ENCODE measurements at places on chromosomes 2 and 18.
A peak's percentile ranks its signal among the peaks of the same experiment; 100 is the strongest.

- DNase-seq, result no peak
These were observed 108.5 kb upstream of the COL3A1 start for GRCh38 chr2:188865681-188866080.

DNA sequence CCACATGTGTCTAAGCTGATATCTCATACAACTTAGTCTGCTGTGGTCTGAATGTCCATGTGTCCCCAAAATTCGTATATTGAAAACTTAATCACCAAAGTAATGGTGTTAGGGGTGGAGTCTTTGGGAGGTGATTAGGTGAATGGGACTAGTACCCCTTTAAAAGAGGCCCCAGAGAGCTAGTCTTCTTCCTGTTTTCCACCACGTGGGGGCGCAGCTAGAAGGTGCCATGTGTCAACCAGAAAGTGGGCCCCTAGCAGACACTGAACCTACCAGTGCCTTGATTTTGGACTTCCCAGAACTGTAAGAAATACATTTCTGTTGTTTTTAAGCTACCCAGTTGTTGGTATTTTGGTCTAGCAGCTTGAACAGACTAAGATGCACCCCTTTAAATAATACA, 86.6 kb downstream of the ASB1 start:
- DNase-seq, result no peak

- no peak for DNase-seq
These were observed 496.9 kb upstream of the TNP1 start for GRCh38 chr2:217356781-217357180.

GRCh38 chr2:96547203-96547641, 10.7 kb downstream of the ARID5A start:
- DNase-seq, result peak; percentile 51

DNA sequence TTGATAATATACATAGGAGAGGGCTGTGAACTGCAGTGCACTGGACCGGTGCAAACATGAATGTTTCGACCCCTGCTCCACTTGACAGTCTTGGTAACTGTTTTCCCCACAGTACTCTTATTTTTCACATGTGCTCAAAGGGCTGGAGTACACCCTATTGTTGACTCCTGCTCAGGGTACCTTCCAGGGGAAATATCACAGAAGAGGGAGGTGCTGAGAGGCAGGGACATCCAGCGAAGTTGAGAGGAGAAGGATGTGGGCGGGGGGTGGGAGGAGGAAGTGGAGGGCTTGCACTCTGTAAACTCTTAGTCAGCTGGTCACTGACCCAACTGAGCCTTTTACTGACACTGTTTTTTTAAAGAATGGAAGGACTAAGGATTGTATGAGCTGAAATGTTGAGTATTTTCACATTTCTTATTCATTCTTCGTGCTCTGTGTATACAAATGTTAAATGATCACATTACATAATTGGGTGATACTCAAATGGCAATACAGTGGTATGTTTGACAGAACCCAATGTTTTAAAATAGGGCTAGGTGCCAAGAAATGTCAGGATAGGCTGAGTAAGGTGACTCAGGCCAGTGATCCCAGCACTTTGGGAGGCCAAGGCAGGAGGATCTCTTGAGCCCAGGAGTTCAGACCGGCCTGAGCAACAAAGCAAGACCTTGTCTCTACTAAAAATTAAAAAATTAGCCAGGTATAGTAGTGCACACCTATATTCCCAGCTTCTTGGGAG, 10.0 kb downstream of the INPP4A start:
- no peak for DNase-seq

- DNase-seq, result no peak
These were observed 44.1 kb downstream of the GATA6 start for GRCh38 chr18:22213333-22213973.

DNA sequence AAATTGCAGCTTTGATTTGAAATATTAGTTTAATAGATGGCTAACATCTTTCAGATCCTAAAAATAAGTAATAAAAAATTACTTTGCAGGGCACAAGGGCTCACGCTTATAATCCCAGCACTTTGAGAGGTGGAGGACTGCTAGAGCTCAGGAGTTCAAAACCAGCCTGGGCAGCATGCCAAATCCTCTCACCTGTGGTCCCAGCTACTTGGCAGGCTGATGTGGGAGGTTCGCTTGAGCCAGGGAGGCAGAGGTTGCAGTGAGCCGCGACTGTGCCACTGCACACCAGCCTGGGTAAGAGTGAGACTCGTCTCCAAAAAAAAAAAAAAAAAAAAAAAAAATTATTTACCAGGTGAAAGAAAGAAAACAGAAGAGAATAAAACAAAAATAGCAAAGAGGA, 449.8 kb downstream of the NRXN1 start:
- no peak for DNase-seq

DNA sequence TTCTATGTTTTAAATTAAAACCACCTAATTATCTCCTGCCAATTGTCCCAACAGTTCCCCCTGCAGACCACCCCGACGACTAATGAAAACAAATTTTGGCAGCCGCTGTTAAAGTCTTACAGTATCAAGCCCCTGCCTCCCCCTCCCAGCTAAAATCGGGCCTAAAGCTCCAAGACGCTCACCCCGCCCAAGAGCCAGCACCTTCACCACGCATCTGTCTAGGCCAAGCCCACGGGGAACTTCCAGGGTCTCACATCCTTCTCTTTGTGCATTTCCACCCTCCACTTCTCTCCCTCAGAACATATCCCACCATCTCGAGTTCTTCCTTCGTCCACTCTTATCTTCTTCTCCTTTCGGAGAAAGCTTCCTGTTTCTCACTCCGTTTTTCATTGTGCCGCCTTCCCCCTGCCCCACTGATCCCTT, 445 bp downstream of the PRPF40A start:
- DNase-seq, result no peak

GRCh38 chr2:10316336-10316735, 13.6 kb downstream of the HPCAL1 start:
- DNase-seq, result no peak

DNA sequence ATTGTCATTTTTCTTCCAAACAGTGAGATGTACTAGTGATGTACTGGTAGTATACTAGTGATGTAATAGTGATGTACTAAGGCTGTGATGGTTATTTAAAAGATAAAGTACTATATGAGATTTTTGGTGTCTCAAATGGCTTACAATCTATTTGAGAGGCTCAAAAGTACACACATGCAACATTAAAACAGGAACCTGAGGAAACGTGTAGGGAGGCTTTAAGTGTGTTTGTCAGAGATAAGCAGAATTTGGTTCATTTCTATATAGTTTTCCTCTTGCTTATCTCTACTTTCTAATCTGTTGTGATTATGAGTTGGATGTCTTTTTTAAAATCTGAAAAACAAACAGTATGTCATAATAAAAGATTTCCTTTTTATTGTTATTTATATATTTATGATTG, 100.9 kb upstream of the SERTAD2 start:
- DNase-seq, result no peak

DNA sequence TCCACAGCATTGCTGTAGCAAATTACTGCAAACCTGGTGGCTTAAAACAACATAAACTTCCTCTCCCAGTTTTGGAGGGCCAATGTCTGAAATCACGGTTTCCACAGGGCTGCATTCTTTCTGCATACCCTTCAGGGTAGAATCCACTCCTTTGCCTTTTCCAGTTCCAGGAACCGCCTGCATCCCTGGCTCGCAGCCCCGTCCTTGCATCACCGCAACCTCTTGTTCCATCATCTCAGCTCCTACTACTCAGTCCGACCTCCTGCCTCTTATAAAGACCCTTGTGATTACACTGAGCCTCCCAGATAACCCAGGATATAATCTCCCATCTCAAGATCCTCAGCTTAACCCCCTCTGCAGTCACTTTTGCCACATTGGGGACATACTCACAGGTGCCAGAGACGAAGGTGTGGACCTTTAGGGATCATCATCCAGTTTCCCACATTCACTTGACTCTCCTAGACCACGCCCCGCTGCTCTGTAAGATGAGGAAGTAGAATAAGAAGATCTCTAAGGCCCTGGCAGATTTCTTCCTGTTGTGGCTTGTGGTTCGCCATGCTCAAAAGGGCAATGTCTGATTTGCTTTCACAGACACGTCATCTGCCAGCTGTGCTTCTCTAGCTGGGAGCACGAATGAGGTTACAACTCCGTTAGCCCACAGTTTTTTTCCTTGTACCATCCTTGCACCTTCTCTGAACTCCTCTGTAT, 103.6 kb upstream of the AGAP1 start:
- DNase-seq, result no peak

GRCh38 chr2:233101816-233102215, 41.7 kb downstream of the INPP5D start:
- DNase-seq, result no peak

DNA sequence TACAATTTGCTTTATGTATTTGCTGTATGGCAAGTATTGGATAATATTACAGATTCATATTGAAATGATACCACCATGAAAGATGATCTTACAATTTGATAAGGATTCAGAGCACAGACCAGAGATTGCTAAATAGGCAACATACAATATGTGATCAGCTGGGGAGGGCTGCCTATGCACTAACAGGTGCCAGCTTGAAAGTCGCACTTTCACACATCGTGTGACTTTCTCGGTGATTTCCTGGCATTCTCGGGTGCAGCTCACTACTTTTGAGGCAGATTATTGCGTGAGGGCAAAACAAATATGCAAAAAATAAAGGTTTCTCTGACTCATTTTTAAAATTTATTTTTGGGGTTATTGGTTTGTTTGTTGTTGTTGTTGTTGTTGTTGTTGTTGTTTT, 36.0 kb downstream of the RBMS1 start:
- no peak for DNase-seq

- DNase-seq, result no peak
These were observed 256.8 kb downstream of the RNF152 start for GRCh38 chr18:61635901-61636528.

- no peak for DNase-seq
These were observed 38.7 kb upstream of the UXS1 start for GRCh38 chr2:106232638-106233349.

GRCh38 chr2:205680067-205680466, 2.2 kb upstream of the NRP2 start:
- no peak for DNase-seq

GRCh38 chr2:189751080-189751658, 11.4 kb downstream of the OSGEPL1 start:
- no peak for DNase-seq

DNA sequence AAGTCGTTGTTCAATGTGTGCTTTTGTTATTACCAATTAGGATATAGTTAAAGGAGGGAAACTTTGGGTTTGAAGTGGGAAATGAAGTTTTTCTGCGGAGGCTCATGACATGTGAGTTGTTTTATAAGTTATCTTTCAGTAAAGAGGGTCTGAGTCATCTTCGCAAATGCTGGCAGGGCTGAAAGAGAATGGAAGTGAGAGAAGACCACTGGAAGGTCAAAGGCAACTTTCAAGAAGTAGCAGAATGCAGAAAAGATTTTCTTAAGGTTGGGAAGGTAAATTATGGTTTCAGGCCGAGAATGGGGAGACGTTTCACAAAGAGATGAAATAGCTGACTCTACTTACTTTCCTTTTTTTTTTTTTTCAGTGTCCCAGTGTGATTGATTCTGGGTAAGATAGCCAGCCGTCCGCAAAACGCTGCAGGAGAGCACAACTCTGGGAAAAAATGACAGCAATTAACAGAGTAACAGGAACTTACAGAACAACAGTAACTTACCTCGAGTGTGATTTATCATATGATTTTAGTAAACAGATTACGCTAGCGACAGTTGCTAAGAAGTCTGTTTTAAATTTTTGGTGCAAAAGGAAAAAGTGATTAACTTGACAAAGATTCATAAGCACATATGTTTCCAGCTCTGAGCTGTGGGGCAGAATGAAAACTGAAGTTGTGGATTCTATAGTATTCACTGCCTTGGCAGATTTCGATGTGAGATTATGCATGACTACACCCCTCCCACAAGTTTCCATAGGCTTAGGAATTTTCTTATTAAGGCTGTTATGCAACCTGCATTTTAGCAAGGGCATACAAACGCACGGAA, 46.8 kb upstream of the ACTR3 start:
- no peak for DNase-seq

DNA sequence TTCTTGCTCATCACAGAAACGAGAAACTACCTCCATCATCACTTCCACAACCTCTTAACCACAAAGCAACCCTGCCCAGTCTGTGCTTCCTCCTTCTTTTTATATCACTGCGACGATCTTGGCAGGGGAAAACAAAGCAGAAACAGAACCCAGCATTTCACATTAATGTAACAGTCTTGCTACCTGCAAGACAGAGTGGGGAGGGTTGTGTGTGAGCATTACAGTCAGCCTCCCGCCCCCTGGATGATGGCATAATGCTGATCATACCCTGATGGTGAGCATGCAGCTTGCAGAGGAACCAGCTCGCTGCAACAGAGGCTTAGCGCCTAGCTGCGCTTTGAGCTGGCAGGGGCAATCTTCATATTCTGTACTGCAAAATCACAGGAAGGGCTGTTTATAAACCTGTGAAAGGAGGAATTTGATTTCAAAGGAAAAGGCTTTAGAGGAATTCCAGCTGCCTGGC, 376.1 kb downstream of the IRS1 start:
- DNase-seq, result no peak

Measured in left forelimb (tissue), 1 donor.